ENCODE measurements at places on chromosomes 3 and 15. TPM values are rescaled to one million over a fixed set of nuclear protein-coding genes. Genes with fewer than 3 reads are reported as not detected.

DNA sequence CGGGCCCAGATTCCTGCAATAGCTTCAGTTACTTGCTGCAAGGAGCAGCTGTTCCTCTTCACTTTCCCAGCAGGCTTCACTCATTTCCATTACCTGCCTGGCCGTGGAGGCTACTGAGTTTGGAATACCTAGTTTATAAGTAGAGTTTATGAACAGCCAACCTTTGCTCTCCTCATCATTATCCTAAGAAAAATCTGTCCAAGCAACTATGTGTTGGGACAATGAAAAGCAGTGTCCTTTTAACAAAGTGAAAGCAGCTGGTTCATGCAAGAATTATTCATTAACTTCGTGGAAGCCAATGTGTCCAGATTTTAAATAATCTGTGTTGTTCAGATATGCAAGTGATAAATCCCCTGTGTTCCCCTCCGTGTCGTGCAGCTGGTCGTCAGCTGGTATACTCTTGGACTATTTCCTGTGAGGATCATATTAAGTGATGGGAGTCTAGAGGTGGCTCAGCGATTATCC, 39.3 kb upstream of the SSR3 start:
- DNase-seq: peak; percentile 6

DNA sequence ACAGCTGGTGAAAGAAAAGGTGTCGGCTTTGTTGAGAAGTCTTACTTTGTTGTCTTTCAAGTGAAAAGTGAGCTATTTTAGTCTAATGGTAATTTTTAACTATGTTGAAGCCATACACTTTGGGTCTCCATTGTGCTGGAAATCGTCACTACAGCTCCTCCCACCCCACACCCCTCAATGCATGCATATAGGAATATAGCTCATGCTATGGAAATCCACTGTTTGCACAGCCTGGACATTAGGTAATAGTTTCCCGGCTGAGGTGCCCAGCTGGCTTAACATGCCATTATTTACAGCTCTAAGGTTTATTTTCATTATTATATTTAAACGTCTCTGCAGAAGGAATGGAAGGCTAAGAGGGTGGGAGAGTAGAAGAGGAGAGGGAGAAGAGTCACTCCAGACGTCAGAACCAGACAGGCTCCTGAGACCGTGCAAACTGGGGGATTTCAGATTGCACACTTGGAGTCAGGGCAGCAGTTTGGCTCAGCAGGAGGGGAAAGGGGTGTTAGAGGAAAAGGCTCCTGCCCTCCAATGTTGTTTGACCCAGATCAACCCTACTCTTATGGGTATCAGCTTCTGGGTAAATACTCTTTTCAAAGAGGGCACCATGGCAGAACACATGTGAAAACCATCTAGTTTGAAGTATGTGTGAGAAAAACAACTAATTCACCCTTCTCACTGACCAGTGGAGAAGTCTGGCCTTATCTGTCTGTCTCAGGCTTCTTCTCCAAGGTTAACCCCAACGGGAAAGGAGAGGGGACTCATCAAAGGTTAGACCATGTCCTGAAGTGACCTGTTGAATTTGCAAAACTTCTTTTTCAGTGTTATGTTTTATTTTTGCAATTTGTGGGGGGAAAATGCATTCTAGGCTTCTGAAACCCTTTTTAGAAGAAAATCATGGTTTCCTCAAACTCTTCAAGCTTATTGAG, 218.7 kb upstream of the CTDSPL start:
- DNase-seq: no peak

DNA sequence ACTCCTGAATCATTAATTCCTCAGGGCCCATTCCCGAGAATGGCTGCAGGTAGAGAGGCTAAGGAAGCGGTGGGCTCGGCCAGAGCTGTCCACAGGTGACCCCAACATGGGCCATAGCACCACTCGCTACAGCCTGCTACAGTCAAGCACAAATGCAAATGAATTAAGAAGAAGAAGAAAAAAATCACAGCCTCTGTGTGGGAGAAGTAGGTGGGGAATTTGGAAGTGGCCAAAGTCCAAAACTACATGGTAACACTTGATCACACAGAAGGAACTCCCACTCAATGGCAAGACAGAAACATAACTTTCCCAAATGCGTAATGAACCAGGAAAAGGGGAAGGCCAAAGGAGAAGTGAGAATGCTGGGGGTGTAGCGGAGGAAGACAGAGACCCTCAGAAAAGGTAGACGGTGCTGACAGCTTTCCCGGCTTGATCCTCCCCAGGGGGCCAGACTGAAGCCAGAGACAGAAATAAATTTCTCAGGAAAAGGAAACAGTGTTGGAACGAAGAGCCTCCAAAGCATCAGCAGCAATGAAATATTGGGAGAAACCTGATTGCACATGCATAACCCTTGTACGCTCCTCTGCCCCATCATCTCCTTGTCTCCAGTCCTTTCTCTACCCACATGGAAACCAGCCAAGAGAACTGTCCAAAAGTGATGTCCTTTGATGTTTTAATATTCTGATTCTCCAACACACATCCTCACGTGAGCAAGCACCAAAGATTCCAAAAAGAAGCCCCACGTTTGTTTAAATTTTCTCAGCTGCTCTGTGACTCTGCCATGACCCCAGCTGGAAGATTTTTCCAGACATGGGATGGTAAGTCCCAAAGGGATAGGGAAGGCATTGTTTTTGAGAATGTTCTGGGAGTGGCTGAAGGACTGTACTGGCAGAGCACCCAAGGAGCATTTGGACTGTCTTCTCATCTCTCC, 107.6 kb downstream of the OXNAD1 start:
- no peak for DNase-seq

DNA sequence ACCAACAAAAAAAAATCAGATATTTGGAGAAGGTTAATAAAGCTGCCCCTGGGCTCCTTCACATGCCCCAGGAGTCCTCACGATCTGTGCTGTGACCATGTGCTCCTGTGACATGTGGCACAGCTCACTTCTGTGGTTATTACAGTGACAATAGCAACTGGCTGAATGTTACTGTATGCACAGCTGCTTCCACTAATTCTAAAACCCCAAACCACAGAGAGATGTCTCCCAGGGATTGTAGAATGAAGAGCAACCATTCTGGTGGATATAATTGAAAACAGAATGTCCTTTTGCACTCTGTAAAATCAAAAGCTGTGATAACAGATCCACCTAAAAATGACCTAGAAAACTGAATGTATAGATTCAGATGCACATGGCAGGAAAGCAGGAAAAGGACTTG, 489.2 kb upstream of the CNTN4 start:
- no peak for DNase-seq

GRCh38 chr3:5762506-5762905, 575.0 kb downstream of the EDEM1 start:
- no peak for DNase-seq

- DNase-seq: no peak
Measured at GRCh38 chr3:159994182-159994581, 5.5 kb downstream of the IL12A start.

GRCh38 chr3:139358841-139359562, 15.2 kb downstream of the MRPS22 start:
- DNase-seq: no peak

- no peak for DNase-seq
Measured at GRCh38 chr3:195810455-195810845, 1.3 kb downstream of the MUC4 start.

DNA sequence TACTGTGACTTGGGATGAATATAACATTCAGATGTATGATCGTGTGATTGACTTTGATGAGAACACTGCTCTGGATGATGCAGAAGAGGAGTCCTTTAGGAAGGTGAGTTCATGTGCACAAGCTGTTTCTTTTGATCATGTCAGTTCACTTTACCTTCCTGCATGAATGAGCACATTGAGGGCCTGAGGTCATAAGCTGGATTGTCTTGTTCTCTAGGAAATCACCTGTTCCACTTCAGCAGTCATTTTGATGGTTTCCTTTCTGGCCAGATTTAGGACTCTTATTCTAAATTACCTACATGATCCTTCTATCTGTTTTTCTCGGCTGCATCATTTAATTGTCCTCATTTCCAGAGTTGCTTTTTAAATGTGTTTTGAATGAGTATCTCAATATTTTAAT, 4.1 kb downstream of the RCN2 start:
- no peak for DNase-seq

- DNase-seq: no peak
Measured at GRCh38 chr3:123540285-123540684, 44.6 kb downstream of the HACD2 start.

DNA sequence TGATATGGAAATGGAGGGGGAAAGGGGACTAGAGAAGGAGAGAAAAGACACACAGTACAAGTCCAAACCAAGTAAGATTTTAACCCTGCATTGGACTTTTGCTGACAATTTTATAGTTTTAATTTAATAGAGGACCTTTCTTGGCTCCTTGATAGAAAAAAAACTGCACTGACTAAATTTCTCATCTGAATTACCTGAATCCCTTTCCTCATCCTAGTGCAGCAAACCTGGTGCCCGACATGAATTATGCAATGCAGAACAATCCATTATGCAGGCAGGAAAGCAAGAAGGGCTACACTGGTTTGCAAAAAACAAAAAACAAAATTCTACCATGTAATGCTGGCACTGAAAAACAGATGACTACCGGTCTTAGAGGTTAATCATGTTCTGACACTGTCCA, 15.5 kb downstream of the MAGI1 start:
- no peak for DNase-seq

DNA sequence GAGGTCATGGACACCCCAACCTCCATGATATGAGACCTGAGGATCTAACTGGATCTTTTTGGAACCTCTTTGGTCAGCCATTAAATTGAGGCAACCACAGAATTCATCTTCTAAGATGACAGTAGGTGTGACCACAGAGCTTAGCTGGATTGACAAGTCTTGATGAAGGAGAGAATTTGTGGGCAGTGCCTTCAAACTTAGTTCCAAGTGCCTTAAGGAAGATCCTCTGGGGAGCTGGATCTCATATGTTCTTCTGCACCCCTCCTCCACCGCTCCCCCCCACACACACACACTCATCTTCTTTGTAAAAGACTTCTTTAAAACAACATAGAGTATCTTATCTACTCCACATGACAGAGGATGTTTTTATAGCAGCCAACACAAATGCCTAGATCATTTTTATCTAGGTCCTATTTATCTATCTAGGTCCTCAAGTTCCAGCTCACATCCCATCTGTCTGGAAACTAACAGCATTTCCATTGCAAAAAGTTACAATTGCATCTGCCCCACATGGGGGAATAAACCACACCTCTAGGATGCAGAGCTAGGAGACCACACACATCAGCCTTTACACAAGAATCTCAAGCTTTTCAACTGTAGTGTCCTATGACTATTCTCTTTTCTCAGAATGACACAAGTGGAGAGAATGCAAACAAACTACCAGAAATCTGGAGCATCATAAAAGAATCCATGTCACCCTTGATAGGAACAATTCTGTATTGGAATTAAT, 37.4 kb downstream of the WWTR1 start:
- no peak for DNase-seq

DNA sequence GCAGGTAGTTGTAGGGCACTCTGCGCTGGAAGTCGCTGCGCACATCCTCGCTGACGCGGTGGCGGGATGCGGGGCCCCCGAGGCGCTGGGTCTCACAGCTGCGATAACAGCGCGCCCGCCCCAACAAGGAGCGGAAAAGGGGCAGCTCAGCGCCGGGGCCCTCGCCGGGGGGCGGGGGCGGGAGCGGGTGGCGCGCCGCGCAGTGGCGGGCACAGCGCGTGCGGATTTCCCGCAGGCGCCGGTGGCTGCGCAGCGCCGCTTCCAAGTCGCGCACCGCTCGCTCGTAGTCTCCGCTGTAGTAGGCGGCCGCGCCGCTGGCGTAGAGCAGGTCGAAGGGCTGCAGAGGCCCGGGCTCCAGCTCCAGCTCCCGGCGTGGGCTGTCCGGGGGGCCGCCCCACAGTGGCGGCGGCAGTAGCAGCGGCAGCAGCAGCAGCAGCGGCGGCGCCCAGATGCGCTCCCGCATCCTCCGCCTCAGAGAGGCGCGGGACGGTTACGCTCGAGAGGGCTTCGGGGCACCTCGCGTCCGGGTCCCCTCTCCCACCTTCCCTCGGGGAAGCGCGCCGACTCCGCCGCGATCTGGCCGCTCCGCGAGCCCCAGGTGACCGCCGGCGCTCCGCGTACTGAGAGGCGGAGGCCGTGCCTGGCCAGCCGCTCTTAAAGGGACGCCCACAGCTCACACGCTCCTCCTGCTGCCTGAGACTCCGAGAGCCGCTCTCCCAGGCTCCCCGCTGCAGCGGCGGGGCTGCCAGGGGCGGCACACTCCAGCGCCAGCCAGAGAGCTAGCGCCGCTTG, at the start of gene P3H2:
Gene P3H2, minus strand, starts transcription at position 629 of the 792 bp plus-strand sequence. Its CDS starts 166 bp downstream, at position 463.
- peak; percentile 90 for DNase-seq

- DNase-seq: peak; percentile 94
Measured at GRCh38 chr15:82540055-82540983, at the start of gene RPS17. Gene RPS17, minus strand, starts transcription at chr15:82540457. Its CDS starts 29 bp downstream, at chr15:82540428.

The GCHFR gene
- polyA plus RNA-seq: 13.8 TPM

The GJD2 gene
- 5.2 TPM for polyA plus RNA-seq

The PCOLCE2 gene
- 2.5 TPM for polyA plus RNA-seq

The FAM81A gene
- polyA plus RNA-seq: 0.34 TPM

The B3GNT5 gene
- 3.0 TPM for polyA plus RNA-seq
